ENCODE measurements at places on chromosomes 4 and X.

DNA sequence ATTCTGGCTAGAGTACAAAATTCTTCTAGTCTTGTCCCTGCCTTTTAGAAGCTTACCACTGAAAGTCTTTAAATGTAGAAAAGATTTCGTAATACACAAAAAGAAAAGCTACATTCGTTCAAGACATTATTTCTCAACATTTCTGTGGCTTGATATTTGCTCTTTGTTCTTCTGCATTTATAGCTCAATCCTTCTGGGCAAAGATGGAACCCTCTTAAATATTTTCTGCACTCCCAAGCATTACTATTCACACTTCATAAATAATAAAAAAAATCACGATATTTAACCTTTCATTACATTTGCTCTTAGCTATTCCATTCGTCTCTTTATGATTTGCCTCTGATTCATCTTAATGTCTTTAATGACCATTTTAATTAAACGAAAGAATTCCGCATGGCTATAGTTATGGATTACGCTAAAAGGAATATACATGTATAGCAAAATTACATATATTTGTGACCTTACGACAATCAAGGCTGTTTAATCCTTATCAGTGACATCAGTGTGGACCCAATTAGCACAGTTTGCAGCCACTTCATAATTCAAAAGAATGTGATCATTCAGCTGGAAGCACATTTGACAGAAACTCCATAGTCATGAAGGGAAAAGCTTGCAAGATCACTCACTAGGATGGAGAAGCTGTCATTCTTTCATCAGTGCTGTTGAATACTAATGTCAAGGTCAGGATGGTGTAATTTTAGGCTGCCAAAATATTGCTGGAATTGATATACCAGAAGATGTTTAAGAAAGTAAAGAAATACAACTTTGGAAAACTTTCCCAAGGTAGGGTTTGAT is 1075.0 kb upstream of the TENM3 start:
- DNase-seq, result no peak
- H3K36me3 ChIP-seq, result no peaks in the 10 kb centered on the region
- H3K27me3 ChIP-seq, result peaks cover 9% of the 10 kb centered on the region

- no peak overlapping the region for H3K4me3 ChIP-seq
- no peaks in the 10 kb centered on the region for H3K4me1 ChIP-seq
- H3K27ac ChIP-seq, result no peak overlapping the region
- H3K27me3 ChIP-seq, result no peaks in the 10 kb centered on the region
- DNase-seq, result no peak
- H3K36me3 ChIP-seq, result no peaks in the 10 kb centered on the region
Observed at GRCh38 chrX:127259742-127260141, 440.2 kb downstream of the PRR32 start.

GRCh38 chr4:143421609-143422008 is 84.9 kb downstream of the GAB1 start:
- no peaks in the 10 kb centered on the region for H3K36me3 ChIP-seq
- no peak overlapping the region for H3K4me3 ChIP-seq
- no peak overlapping the region for H3K27ac ChIP-seq
- no peaks in the 10 kb centered on the region for H3K27me3 ChIP-seq

DNA sequence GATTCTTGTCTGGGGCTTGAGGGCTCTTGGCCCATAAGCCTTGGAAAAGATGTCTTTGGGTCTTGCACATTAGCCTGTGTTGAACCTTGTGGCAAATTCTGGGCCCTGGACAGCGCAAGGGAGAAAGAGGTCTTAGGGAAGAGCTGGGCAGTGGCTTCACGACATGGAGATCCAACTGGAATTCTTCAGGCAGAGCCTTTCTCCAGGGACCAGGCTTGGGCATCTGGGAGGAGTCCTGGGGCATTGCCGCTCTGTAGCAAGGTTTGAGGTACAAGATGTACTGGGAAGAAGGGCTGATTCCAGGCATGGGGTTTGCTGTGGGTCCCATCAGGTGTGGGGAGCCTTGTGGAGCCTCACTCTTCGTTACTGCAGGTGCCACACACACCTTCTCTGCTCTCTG is 104.0 kb upstream of the ACTRT1 start:
- no peaks in the 10 kb centered on the region for H3K36me3 ChIP-seq
- no peak for DNase-seq
- H3K27ac ChIP-seq, result no peak overlapping the region
- no peak overlapping the region for H3K4me3 ChIP-seq
- H3K27me3 ChIP-seq, result no peaks in the 10 kb centered on the region

DNA sequence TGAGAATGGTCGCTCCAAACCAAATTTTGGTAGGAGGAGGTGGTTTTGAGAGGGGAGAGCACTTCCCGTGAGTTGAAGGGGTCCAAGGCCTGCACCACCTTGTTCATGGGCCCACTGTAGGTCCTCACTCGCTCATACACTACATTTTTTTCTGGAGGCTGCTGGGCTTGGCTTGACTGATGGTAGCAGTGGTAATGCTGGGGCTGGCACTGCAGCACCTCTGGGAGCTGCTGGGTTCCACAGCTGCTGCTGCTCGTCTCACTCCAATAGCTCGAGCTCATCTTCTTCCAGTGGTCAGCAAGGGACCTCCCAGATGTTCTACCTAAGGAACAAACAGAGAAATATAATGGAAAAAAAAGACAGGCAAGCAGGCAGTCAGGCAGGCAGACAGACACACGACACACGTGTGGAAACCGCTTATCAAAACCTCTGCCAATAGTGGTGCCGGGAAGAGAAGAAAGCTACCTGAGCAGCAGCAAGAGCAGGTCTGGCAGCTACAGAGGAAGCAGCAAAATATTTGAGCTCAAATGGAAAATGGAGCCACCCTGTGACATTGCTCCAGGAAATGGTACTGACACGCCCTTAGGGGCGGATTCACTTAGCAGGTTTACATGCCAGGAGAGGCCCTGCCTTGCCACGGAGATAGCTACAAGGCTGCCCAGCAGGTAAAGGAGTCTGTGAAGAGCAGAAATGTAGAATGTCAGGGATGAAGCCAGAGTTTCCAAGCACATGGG is at the start of gene POF1B:
TSS of gene POF1B (minus strand) at position 492 of the 734 bp plus-strand sequence. CDS start at position 281, 211 bp downstream.
- DNase-seq, result no peak
- H3K36me3 ChIP-seq, result no peaks in the 10 kb centered on the region
- H3K4me1 ChIP-seq, result no peaks in the 10 kb centered on the region
- H3K4me3 ChIP-seq, result no peak within 1 kb of the TSS
- no peaks in the 10 kb centered on the region for H3K27me3 ChIP-seq

DNA sequence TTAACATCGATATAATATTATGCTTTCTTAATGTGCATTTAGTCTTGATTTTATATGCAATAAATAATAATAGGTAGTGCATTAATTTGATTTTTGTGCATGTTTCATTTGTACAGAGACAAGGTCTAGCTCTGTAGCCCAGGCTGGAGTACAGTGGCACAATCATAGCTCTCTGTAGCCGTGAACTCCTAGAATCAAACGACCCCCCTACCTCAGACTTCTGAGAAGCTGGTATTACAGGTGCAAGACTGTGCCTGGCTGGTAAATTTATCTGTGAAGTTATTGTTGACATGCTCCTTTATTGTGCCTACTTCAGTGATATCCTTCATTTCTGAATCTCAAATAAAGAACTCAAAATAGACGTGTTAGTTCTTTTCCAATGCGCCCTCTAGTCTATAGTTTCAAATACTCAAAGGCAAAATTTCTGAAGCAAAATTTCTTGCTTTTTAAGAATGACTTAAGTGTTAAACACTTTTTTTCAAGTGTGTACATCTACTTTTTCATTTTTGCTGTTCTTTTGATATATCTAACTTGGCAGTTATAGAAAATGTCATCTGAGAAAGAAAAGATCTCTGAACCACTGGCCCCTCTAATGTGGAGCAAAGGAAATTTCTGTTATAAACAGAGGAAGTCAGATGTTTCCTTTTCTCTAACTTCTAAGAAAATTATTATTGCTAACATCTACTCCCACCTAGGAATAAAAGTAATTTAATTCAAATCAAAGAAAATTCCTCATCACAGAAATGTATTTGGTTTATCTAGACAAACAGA is 28.3 kb upstream of the GUCY1A1 start:
- no peak for DNase-seq
- H3K27ac ChIP-seq, result no peak overlapping the region
- no peak overlapping the region for H3K4me3 ChIP-seq

- no peaks in the 10 kb centered on the region for H3K4me1 ChIP-seq
- no peak overlapping the region for H3K4me3 ChIP-seq
- H3K27ac ChIP-seq, result no peak overlapping the region
- no peaks in the 10 kb centered on the region for H3K36me3 ChIP-seq
- H3K27me3 ChIP-seq, result no peaks in the 10 kb centered on the region
Observed at GRCh38 chr4:6885953-6886557, 23.6 kb upstream of the TBC1D14 start.

GRCh38 chr4:61628727-61629126 is 428.6 kb downstream of the ADGRL3 start:
- no peak overlapping the region for H3K27ac ChIP-seq
- no peaks in the 10 kb centered on the region for H3K36me3 ChIP-seq
- H3K4me1 ChIP-seq, result no peaks in the 10 kb centered on the region
- H3K4me3 ChIP-seq, result no peak overlapping the region

DNA sequence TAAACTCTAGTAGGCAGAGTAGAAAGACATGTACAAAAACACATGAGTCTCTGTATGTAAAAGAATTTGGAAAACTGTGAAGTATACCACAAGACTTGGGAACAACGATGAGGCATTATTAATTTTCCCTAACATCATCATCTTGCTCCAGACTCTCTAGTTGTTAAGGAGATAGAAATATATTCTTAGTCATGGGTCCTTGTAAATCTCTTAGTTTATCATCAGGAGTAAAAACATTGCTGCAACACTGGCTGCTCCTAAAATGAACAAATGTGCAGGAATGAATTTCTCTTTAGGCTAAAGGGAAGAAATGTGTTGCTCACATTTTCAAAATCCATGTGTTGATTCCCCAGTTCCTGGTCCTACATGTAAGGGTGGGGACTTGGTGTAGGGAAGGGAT is 384.6 kb downstream of the STIM2 start:
- H3K27me3 ChIP-seq, result no peaks in the 10 kb centered on the region
- H3K4me3 ChIP-seq, result no peak overlapping the region
- no peak for DNase-seq
- H3K36me3 ChIP-seq, result no peaks in the 10 kb centered on the region

DNA sequence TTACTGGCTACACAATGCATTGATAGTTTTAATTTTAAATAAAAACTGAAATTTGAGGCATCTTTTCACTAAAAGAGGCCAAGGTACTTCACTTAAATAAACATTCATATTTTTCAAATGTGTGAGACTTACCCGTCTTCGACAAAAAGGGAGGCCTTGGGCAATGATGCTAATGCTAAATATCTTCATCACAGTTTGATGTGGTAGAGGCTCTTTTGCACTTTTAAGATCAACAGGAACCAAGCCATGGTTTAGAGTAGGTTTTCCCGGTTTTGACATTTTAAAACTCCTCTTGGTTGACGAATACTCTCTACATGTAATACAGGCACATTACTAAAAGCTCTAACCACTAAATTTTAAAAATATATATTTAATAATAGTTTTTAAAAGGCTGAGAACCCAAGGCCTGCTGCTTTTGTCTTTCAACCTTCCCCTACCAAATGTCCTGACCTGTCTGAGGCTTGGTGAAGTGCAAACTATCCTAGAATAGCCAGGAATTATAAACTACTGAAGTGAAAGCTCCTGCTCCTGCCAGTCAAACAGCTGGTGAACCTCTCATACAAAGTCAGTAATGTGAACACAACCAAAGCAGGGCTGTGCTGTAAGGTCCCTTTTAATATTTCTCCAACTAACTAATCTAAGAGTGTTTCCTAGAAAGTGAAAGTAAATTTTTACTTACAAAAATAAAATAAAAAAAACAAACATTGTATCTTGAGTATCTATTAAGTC is 153.7 kb downstream of the FBXW7 start:
- no peak overlapping the region for H3K27ac ChIP-seq
- 0 out of 2 replicates have a peak, but pooled peaks cover 1% of the 10 kb centered on the region for H3K4me1 ChIP-seq
- no peaks in the 10 kb centered on the region for H3K27me3 ChIP-seq
- H3K4me3 ChIP-seq, result no peak overlapping the region

DNA sequence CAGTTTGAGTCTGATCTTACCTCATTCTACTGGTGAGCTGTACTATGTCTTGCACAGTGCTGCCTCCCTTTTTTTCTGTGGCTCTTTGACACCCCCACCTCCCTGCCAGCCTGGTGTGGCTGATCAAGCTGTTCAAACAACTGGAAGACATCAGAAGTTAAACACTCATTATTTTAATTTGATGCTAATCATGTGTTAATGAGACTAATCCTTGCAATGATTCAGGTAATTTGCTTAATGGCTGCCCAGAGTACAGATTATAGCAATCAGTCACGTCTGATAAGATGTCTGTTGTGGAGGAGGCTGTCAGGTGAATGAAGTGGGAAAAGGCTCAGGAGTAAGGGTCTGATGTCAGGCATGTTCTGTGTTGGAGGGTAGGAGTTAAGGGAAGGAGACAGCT is 87.4 kb upstream of the GK2 start:
- H3K4me1 ChIP-seq, result no peaks in the 10 kb centered on the region
- DNase-seq, result no peak
- no peaks in the 10 kb centered on the region for H3K36me3 ChIP-seq
- H3K27me3 ChIP-seq, result no peaks in the 10 kb centered on the region
- H3K27ac ChIP-seq, result no peak overlapping the region
- no peak overlapping the region for H3K4me3 ChIP-seq

DNA sequence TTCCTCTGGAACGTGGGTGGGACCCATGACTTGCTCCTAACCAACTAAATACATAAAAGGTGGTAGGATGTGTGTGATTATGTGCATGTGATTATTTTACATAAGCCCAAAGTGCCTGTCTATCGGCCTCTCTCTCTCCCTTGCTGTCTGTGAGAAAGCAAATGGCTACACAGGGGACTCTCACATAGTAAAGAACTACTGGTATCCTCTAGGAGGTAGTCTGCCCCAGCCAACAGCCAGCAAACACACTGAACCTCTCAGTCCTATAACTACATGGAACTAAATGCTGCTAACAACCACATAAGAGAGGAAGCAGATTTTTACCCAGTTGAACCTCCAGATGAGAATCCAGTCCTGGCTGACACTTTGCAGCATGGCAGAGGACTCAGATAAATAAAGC is 1249.4 kb downstream of the ADGRL3 start:
- H3K4me3 ChIP-seq, result no peak overlapping the region
- H3K27ac ChIP-seq, result no peak overlapping the region
- H3K36me3 ChIP-seq, result no peaks in the 10 kb centered on the region
- no peaks in the 10 kb centered on the region for H3K27me3 ChIP-seq
- no peak for DNase-seq

DNA sequence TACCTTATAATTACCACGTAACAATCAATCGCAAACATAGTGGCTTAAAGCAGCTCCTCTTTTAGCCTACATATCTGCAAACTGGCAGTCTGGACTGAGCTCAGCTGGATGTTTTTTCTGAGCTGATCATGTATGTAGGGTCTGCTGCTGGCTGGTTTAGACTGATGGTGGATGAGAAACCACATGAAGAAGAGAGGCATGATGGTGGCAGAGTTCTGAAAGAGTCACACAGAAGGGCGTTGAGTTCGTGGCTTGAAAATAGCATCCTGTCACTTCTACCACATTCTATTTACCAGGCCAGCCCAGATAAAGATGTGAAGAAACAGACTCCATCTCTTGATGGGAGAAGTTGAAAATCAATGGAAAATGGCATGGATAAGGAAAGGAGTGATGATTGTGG is 151.3 kb downstream of the SNCA start:
- DNase-seq, result no peak
- H3K27me3 ChIP-seq, result no peaks in the 10 kb centered on the region
- H3K4me1 ChIP-seq, result no peaks in the 10 kb centered on the region
- H3K4me3 ChIP-seq, result no peak overlapping the region
- H3K36me3 ChIP-seq, result peaks cover 2% of the 10 kb centered on the region

GRCh38 chr4:87406462-87406861 is 15.5 kb upstream of the HSD17B11 start:
- no peaks in the 10 kb centered on the region for H3K36me3 ChIP-seq
- DNase-seq, result no peak
- no peaks in the 10 kb centered on the region for H3K4me1 ChIP-seq
- H3K4me3 ChIP-seq, result no peak overlapping the region
